Kidney (tissue), 22 donors: ENCODE measurements at places on chromosomes 2 and 18.

DNA sequence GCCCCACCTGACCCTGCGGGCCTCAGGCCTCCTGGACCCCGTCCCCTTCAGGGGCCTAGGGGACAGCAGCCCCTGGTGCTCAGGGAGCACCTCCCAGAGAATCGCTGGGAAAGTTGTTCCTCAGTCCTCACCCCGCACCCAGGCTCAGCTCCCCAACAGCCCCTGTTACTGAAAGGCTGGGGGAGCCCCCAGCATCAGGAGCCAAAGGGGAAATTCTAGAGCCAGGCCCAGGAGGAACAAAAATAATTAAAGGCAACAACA lies 76.0 kb downstream of the MEX3C start:
- no peaks in the 10 kb centered on the region for H3K27me3 ChIP-seq
- no peak overlapping the region for H3K27ac ChIP-seq
- H3K4me1 ChIP-seq: no peaks in the 10 kb centered on the region
- no peaks in the 10 kb centered on the region for H3K36me3 ChIP-seq

GRCh38 chr2:238127165-238128060 lies 11.1 kb upstream of the KLHL30 start:
- H3K4me1 ChIP-seq: no peaks in the 10 kb centered on the region
- no peaks in the 10 kb centered on the region for H3K36me3 ChIP-seq
- H3K4me3 ChIP-seq: peak overlapping the region; percentile 22
- no peaks in the 10 kb centered on the region for H3K27me3 ChIP-seq

GRCh38 chr2:37080266-37080665 lies 3.9 kb downstream of the HEATR5B start:
- no peaks in the 10 kb centered on the region for H3K36me3 ChIP-seq
- H3K27ac ChIP-seq: no peak overlapping the region
- H3K27me3 ChIP-seq: no peaks in the 10 kb centered on the region
- H3K4me3 ChIP-seq: no peak overlapping the region
- no peak for DNase-seq

DNA sequence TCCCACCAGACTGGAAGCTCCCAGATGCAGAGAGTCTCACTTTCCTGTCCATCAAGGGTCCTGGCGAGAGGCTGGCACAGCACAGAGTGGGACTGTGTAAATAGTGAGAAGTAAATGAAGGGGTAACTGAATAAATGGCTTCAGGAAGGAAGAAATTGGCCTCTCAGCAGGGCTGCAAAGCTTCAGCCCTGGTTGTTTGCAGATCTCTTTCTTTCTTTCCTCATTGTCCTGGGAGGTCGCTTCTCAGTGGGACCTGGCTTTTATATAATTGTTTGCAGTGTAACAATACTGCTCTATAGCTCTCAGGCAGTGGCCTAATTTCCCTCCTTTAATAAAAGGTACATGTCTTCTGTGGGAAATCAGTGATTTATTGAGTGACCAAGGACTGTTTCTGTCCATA lies 74.9 kb upstream of the GPR45 start:
- no peaks in the 10 kb centered on the region for H3K4me1 ChIP-seq
- no peak overlapping the region for H3K27ac ChIP-seq
- no peaks in the 10 kb centered on the region for H3K27me3 ChIP-seq
- H3K4me3 ChIP-seq: no peak overlapping the region
- DNase-seq: no peak

DNA sequence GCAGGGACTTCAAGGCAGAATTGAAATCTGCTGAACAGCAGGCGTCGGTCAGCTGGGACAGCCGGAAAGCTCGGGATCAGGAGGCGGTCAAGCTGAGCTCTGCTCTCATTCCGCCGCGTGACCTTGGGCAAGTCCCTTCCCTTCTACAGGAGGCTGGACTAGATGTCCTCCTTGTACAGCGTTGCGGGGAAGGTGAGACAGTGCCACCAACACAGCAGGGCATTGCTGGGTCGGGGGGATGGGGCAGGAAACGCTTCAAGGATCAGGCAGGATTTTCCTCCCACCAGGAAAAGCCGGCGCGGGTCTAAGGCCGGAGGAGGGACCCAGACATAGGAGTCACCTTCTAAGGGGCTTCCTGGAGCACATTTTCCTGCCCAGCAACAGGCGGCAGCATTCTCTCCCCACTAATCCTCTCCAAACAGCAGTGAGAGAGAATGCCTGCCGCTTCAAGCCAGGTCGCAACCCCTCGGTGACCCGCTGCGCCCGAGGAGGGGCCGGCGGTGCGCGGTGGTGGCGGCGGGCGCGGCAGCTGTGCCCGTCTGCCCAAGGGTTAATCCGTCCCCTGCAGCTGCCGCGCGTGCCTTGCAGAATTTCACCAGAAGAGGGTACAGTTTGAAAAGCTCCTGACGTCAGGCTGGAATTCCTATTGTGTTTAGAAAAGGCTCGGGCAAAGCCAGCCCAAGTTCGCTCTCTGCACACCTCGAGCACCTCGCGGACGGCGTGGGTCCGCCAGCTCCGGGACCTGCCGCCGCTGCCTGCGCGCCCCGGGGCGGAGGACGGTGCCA lies at the start of gene KCNF1:
Gene KCNF1, plus strand, starts transcription at position 644 of the 785 bp plus-strand sequence. CDS start 493 bp downstream, outside the sequence.
- H3K36me3 ChIP-seq: no peaks in the 10 kb centered on the region
- H3K27me3 ChIP-seq: peaks cover 8% of the 10 kb centered on the region
- H3K4me1 ChIP-seq: peaks cover 2% of the 10 kb centered on the region
- H3K4me3 ChIP-seq: no peak within 1 kb of the TSS
- H3K27ac ChIP-seq: no peak within 1 kb of the TSS
- DNase-seq: peak; percentile 92

GRCh38 chr2:149132901-149133300 lies 94.4 kb downstream of the LYPD6B start:
- no peaks in the 10 kb centered on the region for H3K27me3 ChIP-seq
- H3K4me1 ChIP-seq: no peaks in the 10 kb centered on the region
- H3K27ac ChIP-seq: no peak overlapping the region
- no peak for DNase-seq
- no peak overlapping the region for H3K4me3 ChIP-seq
- H3K36me3 ChIP-seq: no peaks in the 10 kb centered on the region

DNA sequence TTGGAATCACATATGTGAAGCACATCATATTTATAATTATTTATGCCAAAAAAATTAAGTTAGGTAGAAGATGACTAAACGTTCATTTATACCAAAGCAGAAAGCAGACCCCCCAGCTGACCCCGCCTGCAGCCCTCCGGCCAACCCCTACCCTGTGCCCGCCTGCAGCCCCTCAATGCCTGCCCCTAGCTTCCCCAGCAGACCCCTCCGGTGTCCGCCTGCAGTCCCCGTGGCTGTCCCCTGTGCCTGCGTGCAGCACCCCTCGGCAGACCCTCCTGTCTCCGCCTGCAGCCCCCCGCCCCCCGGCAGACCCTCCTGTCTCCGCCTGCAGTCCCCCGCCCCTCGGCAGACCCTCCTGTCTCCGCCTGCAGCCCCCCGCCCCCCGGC lies 136.2 kb downstream of the NFATC1 start:
- H3K27ac ChIP-seq: no peak overlapping the region
- no peaks in the 10 kb centered on the region for H3K4me1 ChIP-seq
- no peaks in the 10 kb centered on the region for H3K36me3 ChIP-seq
- no peak overlapping the region for H3K4me3 ChIP-seq
- DNase-seq: no peak

- no peak overlapping the region for H3K4me3 ChIP-seq
- H3K4me1 ChIP-seq: no peaks in the 10 kb centered on the region
- no peak overlapping the region for H3K27ac ChIP-seq
- H3K27me3 ChIP-seq: no peaks in the 10 kb centered on the region
- H3K36me3 ChIP-seq: no peaks in the 10 kb centered on the region
Observed at GRCh38 chr2:128817171-128817570, 498.5 kb upstream of the HS6ST1 start.

DNA sequence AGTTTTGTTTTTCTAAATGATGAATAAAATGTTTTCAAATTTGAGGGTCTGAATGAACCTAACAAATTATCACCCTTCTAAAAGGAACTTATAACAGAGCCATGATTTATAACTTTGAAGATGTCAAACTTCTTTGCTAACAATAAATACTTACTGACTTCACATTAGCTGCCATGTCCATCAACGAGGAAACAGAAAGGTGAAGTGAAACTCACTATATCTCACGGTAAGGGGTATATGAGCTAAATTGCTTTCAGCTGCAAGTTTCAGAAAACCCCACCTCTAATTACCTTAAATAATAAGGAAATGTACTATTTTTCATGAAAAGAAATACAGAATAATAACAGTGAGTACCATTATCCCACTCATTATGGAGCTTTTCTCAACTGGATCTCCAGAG lies 350.8 kb upstream of the NT5C1B start:
- DNase-seq: no peak
- no peak overlapping the region for H3K27ac ChIP-seq
- H3K4me3 ChIP-seq: no peak overlapping the region

GRCh38 chr2:109372614-109373013 lies 241.2 kb downstream of the SEPTIN10 start:
- no peaks in the 10 kb centered on the region for H3K36me3 ChIP-seq
- no peak for DNase-seq
- H3K4me3 ChIP-seq: no peak overlapping the region
- H3K27me3 ChIP-seq: no peaks in the 10 kb centered on the region
- no peaks in the 10 kb centered on the region for H3K4me1 ChIP-seq

DNA sequence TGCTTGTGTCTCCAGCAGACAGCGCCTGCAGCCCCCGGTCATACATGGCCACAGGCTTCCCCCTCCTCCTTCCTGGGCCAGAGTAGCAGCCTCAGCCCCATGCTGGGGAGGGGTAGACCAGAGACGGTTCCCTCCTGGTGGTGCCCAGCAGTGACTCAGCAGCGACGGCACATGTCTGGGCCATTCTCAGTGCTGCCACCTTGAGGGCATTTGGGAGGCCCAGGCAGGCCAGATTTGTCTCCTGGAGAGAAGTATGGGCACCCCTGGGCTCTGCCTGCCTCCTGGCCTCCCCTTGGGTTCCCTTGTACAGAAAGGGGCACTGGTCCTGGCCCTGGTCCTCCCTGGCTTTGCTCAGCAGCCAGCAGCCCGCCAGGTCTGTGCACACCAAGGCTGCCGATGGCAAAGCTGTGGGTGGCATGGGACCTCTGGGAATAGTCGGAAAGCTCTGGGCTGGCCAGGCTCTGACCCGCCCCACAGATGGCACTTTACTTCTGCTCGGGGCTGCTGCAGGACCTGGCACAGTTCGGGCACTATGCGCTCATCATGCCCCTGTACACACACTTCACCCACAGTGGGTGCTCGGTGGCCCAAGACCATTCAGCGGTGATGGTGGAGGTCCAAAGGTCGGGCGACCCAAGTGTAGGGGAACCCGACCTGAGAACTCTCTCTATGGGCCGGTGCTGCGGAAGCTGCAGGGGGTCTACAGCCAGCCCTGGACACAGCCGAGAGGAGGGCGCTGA lies 11.4 kb upstream of the ALPI start:
- H3K27me3 ChIP-seq: no peaks in the 10 kb centered on the region
- H3K27ac ChIP-seq: no peak overlapping the region
- DNase-seq: no peak
- H3K4me3 ChIP-seq: no peak overlapping the region
- no peaks in the 10 kb centered on the region for H3K36me3 ChIP-seq
- no peaks in the 10 kb centered on the region for H3K4me1 ChIP-seq

DNA sequence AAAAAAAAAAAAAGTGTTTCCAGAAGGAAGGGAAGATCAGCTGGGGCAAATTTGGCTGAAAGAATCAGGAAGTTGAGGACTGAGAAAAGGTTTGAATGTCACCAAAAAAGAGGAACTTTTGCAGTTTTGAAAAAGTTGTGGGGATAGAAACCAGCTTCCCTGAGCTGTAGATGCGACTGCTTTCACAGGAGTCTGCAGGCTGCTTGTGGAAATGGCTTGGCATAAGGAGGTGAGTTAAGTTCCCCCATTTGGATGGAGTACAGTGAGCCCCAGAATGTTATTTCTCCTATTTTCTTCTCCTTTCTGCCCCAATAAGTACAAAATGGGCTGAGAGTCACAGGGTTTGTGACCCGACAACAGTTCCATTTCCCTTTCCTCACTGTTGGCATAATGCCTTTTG lies 16.5 kb upstream of the ME2 start:
- no peaks in the 10 kb centered on the region for H3K27me3 ChIP-seq
- H3K27ac ChIP-seq: no peak overlapping the region
- no peak overlapping the region for H3K4me3 ChIP-seq
- H3K36me3 ChIP-seq: no peaks in the 10 kb centered on the region

DNA sequence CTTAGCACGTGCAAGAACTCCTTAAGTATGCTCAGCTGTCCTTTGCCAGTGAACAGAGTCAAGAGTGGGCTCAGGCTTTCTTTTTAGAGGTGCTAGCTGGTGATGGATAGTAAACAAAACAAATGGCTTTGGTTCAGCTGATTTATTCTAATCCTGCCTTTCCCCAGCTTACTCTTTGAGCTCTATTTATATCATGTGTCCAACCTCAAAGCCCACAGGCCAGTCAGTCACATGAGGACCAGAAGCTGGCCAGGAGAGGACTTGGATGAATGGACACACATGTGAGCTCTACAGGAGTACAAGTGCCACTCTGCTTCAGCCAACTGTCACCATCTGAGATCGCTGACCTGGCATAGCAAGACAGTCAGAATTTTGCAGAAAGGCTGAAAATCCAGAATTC lies 59.4 kb downstream of the STK39 start:
- H3K27ac ChIP-seq: no peak overlapping the region
- DNase-seq: no peak
- H3K4me3 ChIP-seq: no peak overlapping the region
- peaks cover 10% of the 10 kb centered on the region for H3K4me1 ChIP-seq

DNA sequence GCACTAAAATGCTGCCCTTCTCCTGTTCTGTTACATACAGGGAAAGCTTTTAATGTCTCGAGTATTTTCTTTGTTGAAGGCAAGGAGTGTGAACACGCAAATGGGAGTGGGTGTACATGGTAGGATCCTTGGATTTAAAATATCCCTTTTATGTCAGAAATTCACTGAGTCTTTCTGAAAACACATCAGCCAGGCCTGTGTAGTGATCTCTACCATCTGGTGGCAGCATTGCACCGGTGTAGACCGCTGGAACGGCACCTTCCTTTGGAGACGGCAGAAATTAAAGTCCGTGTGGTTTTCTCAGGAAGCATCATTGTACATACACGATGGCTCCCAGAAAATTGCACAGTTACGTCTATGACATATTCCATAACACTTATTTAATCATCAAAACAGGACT lies 515.8 kb downstream of the GALR1 start:
- H3K4me3 ChIP-seq: no peak overlapping the region
- H3K27ac ChIP-seq: no peak overlapping the region
- H3K36me3 ChIP-seq: no peaks in the 10 kb centered on the region
- no peaks in the 10 kb centered on the region for H3K4me1 ChIP-seq
- no peak for DNase-seq

- no peak overlapping the region for H3K27ac ChIP-seq
- no peaks in the 10 kb centered on the region for H3K36me3 ChIP-seq
- no peak for DNase-seq
- no peaks in the 10 kb centered on the region for H3K27me3 ChIP-seq
- H3K4me1 ChIP-seq: no peaks in the 10 kb centered on the region
Observed at GRCh38 chr2:168910330-168910729, 9.2 kb downstream of the G6PC2 start.

DNA sequence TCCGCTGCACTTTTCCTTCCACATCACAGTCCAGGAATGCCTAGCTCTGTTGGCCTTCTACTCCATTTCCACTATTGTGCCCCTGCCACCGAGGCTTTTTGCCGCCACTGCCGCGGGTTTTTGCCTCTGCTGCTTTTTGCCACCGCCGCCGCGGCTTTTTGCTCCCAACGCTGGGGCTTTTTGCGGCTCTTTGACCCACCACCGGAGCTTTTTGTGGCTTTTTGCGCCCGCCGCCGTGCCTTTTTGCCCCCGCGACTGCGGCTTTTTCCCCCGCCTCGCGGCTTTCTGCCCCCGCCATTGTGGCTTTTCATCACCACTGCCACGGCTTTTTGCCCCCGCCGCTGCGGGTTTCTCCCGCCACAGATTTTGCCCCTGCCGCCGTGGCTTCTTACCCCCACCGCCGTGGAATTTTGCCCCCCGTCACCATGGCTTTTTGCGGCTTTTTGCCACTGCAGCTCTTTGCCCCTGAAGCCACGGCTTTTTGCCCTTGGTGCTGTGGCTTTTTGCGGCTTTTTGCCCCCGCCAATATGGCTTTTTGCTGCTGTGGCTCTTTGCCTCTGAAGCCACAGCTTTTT lies 2798.7 kb upstream of the TEKT4 start:
- no peak overlapping the region for H3K4me3 ChIP-seq
- H3K36me3 ChIP-seq: no peaks in the 10 kb centered on the region
- no peaks in the 10 kb centered on the region for H3K4me1 ChIP-seq
- H3K27me3 ChIP-seq: no peaks in the 10 kb centered on the region
- H3K27ac ChIP-seq: no peak overlapping the region
